ENCODE measurements at places on chromosomes 5 and 9.

- DNase-seq = no peak
Measured at GRCh38 chr9:89340332-89340731, 22.0 kb downstream of the SECISBP2 start.

GRCh38 chr9:89945133-89945532 lies 340.3 kb downstream of the GADD45G start:
- no peak for DNase-seq

DNA sequence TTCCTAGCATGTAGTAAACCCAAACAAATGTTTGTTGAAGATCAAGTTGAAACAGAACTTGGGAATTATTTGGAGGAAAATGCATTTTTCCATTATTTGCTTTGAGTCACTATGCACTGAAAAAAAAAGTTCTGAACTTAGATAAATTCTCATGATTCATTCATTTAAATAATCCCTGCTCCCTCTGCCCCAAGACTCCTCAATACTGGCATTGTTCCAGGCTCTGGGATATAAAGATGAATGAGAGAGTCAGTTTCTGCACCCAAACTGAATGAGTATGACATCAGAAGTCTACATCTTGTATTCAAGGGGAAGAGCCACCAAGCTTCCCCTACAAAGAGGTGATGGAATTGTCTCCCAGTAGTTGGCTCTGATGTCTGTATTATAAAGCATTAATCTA lies 123.9 kb downstream of the SEC61B start:
- DNase-seq = no peak

- DNase-seq = no peak
Measured at GRCh38 chr5:157584628-157585027, 9.1 kb upstream of the ADAM19 start.

DNA sequence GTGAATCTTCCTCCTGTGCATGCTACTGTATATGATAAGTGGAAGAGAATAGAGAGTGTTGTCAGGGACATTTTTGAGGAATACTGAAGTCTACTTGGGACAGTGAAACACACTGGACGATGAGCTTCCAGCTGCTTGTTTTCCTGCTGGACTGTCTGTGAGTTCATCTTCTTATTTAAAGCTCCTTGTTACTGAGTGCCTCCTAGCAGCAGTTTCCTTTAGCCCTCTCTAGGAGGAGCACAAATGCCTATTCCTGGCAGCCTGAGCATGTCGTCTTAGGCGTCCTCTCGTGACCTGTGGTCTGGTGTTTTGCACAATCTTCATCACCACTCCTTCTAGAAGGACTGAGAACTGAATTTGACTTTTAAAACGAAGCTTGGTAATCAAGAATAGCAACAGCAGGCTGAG lies 43.8 kb downstream of the ANKRD33B start:
- DNase-seq = peak; percentile 93

DNA sequence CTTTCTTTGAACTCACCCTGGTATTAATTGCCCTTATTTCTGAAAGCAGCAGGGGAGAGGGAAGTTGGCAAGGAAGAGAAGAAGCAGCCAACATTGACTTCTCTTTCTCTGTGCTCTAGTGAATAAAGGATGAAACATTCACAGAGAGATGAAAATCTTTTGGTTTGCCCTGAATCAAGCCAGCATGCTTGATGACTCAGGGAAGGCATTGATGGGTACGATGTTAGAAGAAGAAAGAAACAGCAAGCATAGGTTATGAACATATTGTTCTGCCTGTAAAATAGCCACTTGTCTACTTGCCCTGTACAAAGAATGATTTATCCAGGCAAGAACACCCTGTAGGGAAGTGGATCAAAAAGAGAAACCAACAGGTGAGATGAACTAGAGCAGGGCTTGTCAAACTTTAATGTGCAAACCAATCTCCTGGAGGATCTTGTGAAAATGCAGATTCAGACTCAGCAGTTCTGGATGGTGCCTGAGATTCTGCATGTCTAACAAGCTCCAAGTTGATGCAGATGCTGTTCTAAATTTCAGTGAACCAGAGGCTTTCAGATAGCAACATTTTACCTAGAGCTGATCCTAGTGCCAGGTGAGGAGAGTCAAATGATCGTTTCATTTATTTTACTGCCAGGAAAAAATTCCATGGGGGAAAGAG lies 586.6 kb upstream of the TLE4 start:
- DNase-seq = no peak

- no peak for DNase-seq
Measured at GRCh38 chr5:141714542-141715310, 32.7 kb upstream of the ARAP3 start.

GRCh38 chr9:95003689-95004410 lies 277.4 kb downstream of the AOPEP start:
- DNase-seq = peak; percentile 31

DNA sequence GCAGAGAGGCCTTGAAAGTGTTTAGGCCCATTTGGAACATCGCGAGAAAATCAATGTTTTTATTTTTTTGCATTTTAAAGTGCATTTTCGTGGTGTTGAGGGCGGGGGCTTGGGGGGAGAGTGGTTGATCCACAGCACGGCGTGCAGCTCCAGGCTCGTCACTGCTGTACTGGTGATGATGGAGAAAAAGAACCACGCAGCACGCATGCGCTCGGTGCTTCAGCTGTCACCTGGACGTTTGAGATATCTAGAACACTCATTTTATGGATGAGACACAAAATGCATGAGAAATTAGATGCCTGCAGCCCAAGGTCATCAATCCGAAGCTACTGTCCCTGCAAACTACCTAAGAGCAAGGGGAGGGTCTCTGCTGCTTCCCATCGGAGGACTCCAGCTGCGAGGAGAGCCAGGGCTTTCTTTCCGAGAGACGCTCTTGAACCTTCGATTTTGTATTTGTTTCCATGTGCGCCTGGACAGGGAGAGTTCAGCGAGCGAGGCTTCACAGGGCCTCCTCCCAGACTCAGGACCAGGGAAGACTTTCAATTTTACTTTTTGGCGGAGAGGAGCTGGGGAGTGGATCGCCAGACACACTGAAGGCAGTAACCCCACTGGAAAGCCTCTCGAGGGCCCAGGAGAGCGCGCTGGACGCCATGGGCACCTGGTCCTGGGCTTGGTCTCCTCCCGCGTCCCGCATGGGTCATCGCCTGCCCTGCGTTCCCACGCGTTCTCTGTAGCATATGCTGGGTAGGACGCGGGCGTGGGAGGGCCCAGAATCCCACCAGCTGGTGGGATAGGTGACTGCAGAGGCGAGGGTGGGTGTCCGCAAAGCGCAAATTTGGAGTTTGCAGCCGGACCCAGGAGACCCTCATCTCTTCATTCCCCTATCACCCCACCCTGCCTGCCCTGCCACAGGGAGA lies 2.5 kb downstream of the DMRT2 start:
- DNase-seq = no peak

DNA sequence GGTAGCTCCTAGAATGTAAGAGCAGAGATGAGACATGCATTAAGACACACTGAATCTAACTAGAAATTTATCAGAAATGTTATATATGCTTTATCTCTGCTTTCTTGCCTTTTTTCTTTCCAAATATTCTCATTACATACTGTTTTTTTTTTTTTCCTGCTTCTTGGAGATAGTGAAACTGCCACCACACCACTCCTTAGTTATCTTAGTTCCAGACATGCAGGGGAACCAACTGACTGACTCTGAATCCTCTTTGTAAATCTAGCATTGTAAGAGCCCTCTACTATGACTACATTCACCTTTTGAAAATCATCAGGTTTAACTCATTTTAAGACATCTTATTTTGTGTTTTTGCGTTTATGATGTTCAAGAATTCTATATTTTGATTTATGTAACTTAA lies 181.3 kb upstream of the ST8SIA4 start:
- DNase-seq = no peak

- DNase-seq = no peak
Measured at GRCh38 chr9:5144217-5144616, 41.2 kb downstream of the INSL6 start.

DNA sequence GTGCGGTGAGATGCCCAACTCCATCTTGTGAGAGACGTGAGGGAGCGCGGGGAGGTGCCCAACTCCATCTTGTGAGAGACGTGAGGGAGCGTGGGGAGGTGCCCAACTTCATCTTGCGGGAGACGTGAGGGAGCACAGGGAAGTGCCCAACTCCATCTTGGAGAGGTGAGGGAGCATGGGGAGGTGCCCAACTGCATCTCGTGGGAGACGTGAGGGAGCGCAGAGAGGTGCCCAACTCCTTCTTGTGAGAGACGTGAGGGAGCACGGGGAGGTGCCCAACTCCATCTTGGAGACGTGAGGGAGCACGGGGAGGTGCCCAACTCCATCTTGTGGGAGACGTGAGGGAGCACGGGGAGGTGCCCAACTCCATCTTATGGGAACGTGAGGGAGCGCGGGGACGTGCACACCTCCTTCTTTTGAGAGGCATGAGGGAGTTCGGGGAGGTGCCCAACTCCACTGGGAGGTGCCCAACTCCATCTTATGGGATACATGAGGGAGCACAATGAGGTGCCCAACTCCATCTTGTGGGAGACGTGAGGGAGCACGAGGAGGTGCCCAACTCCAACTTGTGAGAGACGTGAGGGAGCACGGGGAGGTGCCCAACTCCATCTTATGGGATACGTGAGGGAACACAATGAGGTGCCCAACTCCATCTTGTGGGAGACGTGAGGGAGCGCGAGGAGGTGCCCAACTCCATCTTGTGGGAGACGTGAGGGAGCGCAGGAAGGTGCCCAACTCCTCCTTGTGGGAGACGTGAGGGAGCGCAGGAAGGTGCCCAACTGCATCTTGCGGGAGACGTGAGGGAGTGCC lies 235.4 kb downstream of the CACNA1B start:
- no peak for DNase-seq

- no peak for DNase-seq
Measured at GRCh38 chr5:84411832-84412605, 27.3 kb upstream of the EDIL3 start.

- no peak for DNase-seq
Measured at GRCh38 chr5:35828082-35828598, 28.6 kb upstream of the IL7R start.

DNA sequence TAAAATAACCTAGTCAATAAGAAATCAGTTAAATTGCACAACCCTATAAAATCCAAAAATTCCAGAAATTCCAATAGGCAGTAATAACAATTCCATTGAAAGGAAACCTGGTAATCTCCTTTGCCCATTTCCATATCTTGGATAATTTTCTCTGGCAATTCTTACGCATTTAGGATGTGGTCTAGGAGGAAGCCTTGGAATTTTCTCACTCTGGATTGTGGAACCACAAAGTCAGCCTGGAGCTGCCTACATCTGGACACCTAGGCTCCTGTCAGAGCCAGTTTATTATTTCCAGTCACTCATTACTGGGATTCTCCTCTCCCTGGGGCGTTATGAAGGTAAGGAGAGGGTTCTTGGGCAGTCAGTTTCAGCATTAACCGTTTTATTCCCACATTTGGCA lies 40.3 kb upstream of the GNE start:
- DNase-seq = no peak

GRCh38 chr9:124720429-124721108 lies 50.5 kb downstream of the NR6A1 start:
- DNase-seq = no peak

GRCh38 chr5:84433461-84433860 lies 48.8 kb upstream of the EDIL3 start:
- DNase-seq = no peak

- no peak for DNase-seq
Measured at GRCh38 chr5:21684992-21685391, 1168.2 kb downstream of the CDH12 start.

DNA sequence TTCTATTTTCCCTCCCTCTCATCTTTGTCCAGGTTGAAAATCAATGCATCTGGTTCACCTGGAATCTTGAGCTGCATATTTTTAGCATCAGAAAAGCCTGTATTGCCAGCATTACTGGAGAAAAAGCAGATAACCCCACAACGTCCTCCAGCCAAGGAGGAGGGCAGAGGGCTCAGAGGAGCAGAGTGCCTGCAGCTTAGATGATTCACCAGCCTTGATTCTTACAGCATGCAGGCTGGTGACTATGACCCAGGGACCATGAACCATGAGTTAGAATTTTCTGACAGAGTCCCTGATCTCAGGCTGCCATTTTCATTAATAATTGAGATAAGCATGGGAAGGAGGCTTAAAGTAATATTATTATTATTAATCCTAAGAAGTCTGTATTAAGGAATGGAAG lies 278.2 kb downstream of the BRINP1 start:
- DNase-seq = no peak

DNA sequence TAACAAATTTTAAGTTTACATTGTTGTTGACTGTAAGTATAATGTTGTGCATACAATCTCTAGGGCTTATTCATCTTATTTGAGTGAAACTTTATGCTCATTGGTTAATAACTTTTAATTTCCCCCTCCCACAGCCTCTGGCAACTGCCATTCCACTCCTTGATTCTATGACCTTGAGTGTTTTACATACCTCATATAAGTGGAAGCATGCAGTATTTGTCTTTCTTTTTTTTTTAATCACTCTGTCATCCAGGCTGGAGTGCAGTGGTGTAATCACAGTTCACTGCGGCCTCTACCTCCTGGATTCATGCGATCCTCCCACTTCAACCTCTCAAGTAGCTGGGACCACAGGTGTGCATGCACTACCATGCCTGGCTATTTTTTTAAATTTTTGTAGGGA lies 83.9 kb downstream of the KCTD16 start:
- no peak for DNase-seq

- DNase-seq = no peak
Measured at GRCh38 chr9:70172532-70172931, 86.2 kb upstream of the SMC5 start.

DNA sequence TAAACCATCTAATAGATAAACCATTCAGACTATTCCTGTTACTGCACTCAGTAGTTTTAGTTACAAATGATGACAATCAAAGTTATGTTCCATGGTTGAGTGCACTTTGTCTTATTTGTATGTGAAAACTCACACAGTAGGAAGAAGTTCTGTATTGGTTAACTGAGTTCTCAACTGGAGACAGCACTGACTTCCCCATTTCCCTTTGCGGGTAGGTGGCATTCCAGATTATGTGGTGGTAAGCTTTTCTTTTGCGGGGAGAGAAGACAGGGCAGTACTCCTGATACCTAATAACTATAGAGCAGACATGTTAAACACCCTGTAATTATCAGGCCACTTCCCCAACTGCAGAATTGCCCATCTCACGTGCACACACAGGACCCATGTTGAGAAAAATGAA lies 24.4 kb downstream of the TARS1 start:
- DNase-seq = no peak

DNA sequence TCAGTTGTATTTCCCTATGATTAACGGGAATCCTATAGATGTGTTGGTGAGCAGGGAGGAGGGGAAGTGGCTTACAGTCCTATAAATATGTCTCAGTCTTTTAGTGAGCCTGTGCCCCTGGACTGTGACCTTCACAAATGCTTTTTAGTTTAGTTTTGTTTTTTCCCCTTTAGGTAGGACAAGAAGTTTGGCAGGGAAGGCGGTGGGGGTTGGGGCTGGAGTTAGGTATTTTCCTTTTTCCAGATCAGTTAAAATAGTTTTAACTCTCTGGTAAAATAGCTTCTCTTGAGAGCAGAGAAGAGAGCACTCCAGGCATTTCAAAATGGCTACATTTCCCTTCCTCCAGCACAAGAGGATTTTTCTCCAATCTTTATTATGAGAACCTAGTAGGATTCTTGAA lies 272.1 kb downstream of the SPATA31D1 start:
- DNase-seq = no peak

- no peak for DNase-seq
Measured at GRCh38 chr5:103174147-103174546, 54.0 kb downstream of the PPIP5K2 start.

Measured in NB4 (cell line).